Anterior cingulate cortex (tissue), 58 donors: ENCODE measurements at places on chromosomes 6 and 20.
A peak's percentile ranks its signal among the peaks of the same experiment; 100 is the strongest.

- no peak for DNase-seq
Observed at GRCh38 chr6:169490830-169491229, 211.0 kb downstream of the WDR27 start.

DNA sequence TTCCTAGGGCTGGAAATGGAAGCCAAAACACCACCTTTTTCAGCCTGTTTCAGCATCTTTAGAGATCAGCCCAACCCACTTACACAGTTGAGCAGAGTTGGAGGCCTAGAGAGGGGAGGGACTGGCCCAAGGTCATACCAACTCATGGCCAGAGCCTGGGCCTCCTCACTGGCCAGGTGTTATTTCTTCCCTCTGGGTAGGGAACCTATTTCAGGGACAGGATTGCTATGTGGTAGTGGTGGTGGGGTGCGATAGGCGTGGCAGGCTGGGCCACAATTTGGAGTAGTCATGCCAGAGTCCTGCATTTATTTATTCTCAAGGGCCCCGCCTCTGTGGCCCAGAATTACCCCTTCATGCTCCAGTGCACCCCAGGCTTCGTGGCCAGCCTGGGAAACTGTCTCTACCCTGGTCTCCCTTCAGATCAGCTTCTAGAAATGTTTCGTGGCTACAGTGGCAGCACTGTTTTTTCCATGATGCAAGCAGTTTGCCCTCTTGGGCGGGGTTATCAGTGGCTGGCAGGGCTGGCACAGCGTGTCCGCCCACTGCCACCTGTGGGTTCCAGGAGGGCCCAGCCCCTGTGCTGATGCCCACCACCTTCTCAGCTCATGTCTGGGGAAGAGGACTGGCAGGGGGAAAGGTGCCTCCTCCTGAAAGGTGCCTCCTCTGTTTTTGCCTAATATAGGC is 6.2 kb downstream of the VEGFA start:
- no peak for DNase-seq

- DNase-seq = no peak
Observed at GRCh38 chr6:43682724-43683429, 4.7 kb downstream of the MRPS18A start.

DNA sequence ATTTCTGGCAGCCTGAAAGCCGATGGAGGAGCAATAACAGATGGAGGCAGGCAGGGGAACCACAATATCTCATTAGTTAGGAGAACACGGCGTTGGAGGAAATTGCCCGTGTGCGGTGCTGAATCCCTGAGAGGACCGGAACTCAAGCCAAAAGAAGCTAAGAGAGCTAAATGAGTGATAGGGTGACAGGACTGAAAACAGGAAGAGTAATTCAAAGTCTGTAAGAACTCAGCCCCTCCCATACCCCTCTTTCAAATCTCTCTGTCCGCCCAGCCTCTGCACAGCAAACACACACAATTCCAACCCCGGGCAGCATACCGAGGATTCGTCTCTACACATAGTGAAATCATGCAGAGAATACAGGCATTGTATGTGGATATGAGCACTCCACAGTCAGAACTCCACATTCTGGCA is 2.6 kb upstream of the IPCEF1 start:
- no peak for DNase-seq

DNA sequence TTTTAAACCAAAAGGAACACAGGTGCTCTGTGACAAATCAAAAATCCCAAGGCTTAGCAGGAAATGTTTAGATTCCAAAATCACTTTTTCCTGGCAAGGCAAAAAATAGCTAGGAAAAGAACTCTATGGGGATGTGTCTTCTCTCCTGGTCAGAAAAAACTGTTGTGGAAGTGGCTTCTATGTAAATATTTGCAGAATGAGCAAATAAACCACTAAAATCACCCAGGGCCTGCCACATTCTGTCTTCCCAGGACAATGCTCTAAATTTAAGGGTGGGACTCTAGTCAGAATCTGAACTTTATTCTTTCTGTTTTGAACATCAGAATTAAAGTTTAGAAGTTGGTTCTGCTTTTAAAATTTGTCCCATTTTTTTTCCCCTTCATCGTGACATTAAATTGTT is 29.3 kb downstream of the GCM1 start:
- DNase-seq = no peak

DNA sequence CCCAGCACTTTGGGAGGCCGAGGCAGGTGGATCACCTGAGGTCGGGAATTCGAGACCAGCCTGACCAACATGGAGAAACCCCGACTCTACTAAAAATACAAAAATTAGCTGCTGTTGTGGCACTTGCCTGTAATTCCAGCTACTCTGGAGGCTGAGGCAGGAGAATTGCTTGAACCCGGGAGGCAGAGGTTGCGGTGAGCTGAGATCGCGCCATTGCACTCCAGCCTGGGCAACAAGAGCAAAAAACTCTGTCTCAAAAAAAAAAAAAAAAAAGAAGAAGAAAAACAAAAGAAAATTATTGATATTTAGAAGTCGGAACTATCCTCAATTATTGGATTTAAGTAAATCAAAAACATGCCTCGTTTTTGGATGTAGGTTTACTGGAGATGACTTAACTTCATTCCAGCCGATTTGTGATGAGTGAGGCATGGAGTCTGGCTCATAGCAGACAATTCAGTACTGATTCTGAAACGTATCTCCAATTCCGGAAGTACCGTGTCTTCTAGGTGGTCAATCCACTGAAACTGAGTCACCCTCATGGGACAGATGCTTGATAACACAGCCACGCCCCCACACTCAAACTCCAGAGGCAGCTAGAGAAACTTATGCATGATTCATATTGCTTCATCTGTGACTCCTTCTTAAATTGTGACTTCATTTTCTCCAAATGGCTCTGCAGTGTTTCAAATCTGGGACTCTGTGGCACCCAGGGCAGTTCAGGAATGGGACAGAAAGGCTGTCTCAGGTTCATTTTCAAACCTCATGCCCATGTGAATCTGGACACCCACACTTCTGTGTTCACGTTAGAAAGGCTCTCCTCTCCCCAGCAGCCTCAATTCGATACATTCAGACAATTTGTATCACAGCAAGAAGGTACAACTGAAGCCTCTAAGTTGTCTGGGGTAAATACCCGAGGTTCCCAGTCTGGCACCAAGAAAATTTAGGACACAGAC is 110.4 kb upstream of the ARMC2 start:
- DNase-seq = no peak

DNA sequence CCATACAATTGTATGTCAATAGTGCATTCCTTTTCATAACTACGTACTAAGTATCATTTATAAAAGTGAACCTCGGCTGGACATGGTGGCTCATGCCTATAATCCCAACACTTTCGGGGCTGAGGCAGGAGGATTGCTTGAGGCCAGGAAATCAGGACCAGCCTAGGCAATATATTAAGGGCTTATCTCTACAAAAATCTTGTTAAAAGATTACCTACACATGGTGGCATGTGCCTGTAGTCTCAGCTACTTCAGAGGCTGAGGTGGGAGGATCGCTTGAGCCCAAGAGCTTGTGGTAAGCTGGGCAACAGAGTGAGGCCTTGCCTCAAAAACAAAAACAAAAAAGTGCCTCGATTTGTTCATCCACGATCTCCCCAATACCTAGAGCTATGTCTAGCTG is 449.7 kb upstream of the SULF2 start:
- no peak for DNase-seq

DNA sequence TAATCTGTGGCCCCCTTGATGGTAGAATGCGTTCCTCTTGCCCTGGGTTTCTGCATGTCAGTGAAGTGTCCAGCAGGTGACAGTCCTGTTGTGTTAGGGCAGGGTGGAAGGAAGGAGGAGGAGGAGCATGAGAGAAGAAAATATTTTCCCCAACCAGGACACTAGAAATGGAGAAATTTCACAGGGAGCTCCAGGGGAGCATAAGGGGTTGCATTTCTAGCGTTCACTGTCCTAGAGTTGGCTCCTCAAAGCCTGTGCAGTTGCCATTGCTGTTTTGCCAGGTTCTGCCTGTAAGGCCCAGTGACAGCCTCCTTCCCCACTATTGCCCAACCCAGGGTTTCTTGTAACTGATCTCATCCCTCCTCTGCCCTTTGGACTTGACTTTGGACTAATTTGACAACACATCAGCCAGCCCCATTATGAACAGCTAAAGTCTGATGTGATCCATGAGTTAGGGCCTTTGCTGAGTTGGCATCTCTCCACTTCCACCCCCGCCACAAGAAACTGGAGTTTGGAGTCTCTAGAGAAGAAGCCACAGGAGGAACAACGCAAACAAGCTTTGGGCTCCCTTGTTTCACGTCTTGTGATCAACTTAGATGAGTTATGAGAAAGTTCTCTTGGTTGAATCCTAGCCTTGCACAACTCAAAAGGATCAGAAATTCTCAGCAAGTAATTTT is 14.0 kb upstream of the FAM50B start:
- DNase-seq = no peak

GRCh38 chr6:105431226-105431625 is 28.3 kb upstream of the PREP start:
- no peak for DNase-seq

GRCh38 chr6:1679031-1679687 is 69.4 kb downstream of the FOXC1 start:
- DNase-seq = peak; percentile 2

- no peak for DNase-seq
Observed at GRCh38 chr20:8132484-8133309, 631 bp downstream of the PLCB1 start.

- DNase-seq = no peak
Observed at GRCh38 chr6:54737247-54737646, 109.3 kb upstream of the FAM83B start.

- DNase-seq = no peak
Observed at GRCh38 chr6:130020073-130020906, 1.9 kb downstream of the L3MBTL3 start.

GRCh38 chr6:73207221-73207837 is 18.0 kb downstream of the KHDC1L start:
- no peak for DNase-seq

DNA sequence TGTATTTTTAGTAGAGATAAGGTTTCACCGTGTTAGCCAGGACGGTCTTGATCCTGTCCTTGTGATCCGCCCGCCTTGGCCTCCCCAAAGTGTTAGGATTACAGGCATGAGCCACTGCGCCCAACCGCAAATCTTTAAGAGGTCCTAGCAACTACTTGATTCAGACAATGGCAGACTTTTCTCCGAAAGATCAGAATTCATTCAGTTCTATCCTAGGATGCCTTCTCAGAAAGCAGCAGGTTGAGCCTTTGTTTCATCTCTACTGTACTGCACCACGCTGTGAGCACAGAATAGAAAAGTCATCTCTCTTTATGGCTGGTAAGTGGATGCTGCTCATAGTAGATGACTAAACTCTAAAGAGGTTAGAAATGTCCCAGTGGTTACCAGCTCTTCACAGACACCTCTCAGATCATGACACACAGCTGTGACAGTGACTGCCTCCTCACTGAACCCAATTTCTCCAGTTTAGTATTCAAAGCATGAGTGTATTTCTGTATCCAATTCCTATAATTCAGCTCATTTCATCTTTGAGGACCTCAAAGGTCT is 6.0 kb upstream of the HSF2 start:
- DNase-seq = no peak

- DNase-seq = no peak
Observed at GRCh38 chr6:118825661-118826060, 68.3 kb upstream of the ASF1A start.

DNA sequence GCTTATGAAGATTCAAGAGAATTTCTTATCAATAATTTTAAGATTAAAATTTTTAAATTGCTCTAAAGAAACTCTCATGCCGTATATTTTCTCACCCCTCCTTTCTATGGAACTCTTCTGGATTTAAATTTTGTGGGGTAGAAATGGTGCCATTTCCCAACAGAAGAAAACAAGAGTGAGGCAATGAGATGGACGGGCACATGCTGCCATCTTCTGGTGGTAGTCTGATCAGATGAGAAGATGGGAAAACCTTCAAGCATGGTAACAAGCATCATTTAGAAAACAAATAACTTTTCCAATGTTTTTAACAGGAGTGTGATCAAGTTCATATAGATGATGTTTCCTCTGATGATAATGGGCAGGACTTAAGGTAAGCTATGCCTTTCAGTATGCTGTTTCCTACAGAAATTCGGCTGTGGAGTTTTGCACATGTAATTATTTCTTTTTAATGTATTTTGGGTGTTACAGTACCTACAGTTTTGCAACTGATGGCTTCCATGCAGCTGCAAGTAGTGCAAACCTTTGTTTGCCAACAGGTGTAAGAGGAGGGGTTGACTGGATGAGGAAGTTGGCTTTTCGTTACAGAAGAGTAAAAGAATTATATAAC is 271.4 kb downstream of the EYA4 start:
- peak; percentile 3 for DNase-seq

DNA sequence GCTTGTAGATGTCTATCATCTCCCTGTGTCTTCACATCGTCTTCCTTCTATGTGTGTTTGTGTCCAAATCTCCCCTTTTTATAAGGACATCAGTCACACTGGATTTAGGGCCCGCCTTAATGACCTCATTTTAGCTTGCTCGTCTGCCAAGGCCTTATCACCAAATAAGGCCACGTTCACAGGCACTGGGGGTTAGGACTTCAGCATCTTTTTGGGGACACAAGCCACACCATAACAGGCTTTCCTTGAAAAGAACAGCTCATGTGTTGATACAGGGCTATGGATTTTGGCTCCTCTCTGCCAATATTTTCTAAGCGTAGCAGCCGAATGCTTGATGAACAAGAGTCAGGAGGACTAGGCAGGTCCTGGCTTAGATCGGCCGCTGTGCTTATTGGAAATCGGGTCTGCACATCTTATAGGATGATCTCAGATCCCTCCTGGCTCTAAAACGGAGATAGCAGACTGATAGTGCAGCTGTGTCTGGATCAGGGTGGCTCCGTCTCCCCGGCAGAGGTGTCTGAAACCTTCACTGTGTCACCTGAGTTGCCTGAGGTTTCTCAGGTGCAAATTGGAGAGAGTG is 16.2 kb upstream of the TMEM181 start:
- DNase-seq = no peak

DNA sequence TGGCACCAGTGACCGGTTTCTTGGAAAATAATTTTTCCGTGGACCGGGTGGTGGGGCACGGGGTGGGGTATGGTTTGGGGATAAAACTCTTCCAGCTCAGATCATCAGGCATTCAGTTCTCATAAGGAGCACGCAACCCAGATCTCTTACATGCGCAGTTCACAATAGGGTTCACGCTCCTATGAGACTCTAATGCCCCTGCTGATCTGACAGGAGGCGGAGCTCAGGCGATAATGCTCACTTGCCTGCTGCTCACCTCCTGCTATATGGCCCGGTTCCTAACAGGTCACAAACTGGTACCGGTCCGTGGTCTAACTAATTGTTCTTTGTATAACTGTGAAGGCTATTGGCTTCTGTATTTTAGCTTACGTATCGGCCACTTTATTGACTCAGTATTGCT is 51.7 kb downstream of the VSTM2L start:
- DNase-seq = no peak
